ENCODE measurements at places on chromosomes 6 and 20. TPM values are rescaled to one million over a fixed set of nuclear protein-coding genes. Genes with fewer than 3 reads are reported as not detected.

The BPIFA1 gene
- not detected for total RNA-seq

The FKBP5 gene
- total RNA-seq = 101 TPM

The HLA-C gene
- 170 TPM for total RNA-seq

DNA sequence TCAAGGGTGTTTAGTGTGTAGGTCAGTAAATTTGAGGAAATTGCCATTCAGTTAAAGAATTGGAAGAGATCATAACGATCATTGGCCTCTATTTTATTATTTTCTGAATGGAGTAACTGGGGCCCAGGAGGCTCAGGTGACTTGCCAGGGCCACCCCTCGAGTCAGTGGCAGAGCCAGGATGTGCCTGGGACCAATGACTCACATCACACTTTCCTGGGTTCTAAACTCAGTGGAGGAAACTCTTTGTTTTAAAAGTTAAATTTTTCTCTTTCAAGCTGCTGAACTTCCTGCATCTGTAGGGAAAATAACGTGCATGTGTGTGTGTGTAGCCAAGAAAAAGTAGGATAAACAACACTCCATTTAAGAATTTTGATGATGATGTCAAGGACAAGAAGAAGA lies 135.5 kb downstream of the MYLK4 start:
- no peak for DNase-seq

DNA sequence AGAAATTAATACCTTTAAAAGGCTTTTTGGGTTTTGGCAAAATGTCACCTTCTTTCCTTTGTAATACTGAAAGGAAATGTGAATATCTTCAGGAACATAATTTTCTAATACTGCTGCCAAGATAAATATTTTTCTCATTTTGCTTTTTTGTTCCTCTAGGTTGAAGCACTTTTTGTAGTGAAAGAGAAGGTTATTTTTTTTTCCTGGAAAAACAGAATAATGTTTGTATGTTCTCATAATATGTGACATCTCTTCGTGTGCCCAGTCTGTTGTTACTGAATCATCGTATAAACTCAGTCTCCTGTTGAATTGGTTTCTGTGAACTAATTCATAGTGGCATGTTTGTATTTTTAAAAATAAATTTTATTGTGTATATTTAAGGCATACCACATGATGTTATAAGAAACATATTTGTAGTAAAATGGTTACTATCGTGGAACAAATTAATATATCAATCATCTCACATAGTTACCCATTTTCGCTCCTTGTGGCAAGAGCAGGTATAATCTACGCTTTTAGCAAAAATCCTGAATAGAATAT lies 74.4 kb downstream of the SH3BGRL2 start:
- DNase-seq = no peak

DNA sequence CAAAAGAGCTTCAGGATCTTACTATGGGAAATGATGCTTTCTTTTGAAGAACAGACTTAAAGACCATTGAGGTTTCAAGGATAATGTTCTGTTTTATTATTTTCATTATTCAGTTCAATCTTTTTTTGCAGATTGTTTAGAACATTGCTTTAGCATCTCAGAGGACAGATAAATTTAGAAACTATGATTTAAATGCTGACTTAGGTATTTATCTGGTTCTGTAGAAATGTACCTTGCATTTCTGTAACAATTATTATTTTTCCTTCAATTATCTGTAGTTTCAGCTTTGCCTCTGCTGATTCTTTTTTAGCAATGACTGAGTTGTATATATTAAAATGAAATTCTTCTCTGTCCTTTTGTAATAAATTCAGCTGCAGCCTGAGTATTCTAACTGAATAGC lies 205.4 kb upstream of the PCSK2 start:
- DNase-seq = no peak

DNA sequence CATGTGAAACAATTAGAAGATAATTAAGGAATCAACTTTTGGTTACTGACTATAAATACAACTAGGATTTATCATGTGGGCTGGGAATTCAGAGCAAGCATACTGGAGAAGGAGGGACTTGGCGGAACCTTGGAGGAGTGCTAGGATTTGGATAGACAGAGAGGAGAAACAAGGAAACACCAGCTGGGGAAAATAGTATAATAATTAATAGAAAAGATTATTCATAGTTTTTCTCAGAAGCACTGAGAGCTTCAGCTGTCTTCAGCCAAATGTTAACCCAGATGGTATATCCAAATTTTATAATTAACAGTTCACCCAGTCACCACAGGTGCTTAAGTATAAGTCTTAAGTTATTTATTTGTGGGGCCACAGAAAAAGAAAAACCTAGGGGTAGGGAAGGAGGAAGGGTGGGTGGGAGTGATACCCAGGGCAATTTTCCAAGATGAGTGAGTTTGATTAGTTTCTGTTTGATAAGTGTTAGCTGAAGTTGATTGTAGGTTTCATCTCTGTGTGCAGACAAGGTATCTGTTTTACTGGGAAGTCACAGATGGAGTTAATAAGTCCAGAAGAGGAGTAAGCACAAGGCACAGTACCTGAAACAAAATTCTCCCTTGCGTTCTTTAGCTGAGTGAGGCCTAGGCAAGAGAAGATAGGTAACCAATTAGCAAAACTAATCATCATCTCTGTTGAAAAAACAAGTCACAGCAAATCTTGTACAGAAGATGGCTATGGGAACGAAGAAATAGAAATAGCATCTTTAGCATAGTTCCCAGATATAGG lies 175.5 kb downstream of the TFAP2B start:
- DNase-seq = no peak

- no peak for DNase-seq
These were observed 140.4 kb downstream of the C6orf58 start for GRCh38 chr6:127717384-127717783.

DNA sequence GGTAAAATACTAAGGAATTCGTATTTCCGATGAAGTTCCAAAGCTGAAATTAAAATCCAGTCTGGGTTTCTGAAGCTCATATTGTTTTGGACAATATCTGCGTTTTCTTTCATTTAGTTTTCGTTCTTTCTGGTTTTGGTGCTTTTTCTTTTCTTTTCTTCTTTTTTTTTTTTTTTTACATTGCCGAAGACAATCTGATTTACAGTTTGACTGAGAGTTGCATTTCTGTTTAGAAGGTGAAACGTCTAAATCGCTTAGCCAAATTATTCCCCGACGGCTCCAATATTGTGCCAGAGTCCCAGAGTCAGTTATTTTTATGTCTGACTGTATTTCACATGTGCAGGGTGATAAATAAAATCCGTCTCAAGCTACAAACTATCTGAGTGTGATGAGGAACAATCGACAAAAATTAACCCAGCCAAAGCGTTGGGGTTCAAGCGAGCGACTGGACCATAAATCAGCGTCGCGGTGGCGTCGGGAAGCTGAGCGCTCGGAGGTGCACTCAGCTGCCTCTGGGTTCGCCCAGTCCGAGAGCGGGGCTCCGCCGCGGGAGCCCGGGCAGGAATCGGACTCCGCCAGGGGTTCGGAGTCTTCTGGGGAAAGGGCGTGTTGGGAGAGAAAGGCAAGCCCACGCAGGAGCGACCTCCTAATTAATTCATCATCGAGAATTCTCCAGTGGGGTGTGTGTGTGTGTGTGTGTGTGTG lies 8.2 kb upstream of the TBX18 start:
- peak; percentile 19 for DNase-seq

DNA sequence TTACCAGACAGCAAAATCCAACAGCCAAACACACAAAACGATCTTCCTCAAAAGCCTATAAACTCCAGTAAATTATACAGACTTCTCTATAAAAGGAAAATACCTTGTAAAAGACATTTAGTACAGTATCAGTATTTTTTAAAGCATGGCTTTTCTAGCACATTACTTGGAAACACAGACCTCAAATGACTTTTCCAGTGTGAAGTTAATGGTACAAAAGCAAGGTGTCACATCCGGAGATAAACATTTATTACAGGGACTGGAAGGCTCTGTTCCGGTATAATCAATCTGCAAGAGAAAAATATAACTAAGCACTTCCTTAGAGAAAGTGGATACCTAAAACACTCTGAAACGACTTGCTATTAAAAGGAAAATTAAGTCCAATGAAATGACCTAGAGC lies 17.1 kb downstream of the TMEM30A start:
- DNase-seq = no peak

GRCh38 chr6:163413345-163414116 lies 987 bp upstream of the QKI start:
- DNase-seq = peak; percentile 88
